ENCODE measurements at places on chromosomes 12 and 14. TPM values are rescaled to one million over a fixed set of nuclear protein-coding genes. Genes with fewer than 3 reads are reported as not detected.

- no peak for DNase-seq
Measured at GRCh38 chr14:50719911-50720759, 52.0 kb upstream of the SAV1 start.

DNA sequence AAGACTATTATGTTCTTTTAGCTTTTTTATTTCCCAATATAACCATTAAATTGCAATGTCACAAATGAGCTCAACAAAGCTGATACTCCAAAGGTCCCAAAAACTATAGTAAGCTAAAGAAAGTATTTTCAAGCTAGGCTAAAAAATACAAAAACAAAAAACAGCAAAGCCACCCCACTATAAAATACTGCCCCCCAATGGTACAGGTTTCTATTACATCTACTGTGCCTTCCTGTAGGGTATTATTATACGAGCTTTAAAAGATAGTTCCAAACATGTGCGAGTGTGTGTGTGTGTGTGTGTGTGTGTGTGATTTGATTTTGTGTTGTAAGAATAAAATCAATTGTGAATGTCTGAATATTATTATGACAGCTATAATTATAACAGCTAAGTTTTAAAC, 1.1 kb downstream of the IFNG start:
- DNase-seq, result no peak

- peak; percentile 56 for DNase-seq
Measured at GRCh38 chr12:49111206-49111605, 559 bp upstream of the LMBR1L start.

DNA sequence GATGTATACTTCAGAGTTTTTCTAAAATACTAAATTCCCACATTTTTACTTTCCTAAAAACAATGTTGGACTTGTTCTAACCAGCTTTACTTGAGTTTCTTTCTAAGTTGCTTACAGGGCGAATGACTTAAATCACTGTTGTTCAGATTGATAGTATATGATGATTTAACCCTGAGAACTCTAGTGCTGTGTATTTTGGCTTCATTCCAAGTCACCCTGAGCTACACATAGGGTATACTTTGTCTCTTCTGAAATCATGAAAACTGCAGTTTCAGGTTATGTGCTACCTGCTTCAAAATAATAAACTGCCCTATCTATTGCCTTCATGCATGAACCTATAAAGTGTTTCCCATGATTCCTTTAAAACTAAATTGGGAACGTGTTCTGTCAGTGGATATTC, 162.5 kb upstream of the PDE3A start:
- DNase-seq, result peak; percentile 20

DNA sequence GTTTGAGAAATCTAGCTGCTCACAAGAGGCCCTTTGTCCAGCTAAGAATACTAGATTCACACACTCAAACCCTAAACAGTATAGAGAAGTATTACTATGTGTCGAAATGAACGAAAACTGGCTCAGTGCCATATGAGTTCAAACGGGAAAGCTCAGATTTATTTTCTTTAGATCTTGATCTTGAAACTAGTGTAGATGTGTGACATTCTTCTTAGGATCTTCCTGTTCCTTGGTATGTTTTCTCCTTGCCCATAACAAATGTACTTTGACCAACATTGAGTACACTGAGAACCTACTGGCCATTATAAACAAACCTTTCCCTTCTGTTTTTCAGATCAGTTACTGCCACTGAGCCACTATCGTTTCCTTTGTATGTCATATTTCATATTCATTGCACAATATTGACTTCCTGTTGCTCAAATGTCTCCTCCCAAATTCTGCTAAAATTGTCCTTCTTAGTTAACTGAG, 21.3 kb downstream of the MYBPC1 start:
- DNase-seq, result peak; percentile 70

- DNase-seq, result no peak
Measured at GRCh38 chr12:52813885-52814709, at the start of gene KRT4. KRT4 (minus strand) TSS chr12:52814116; CDS start chr12:52814058, 58 bp downstream.

- DNase-seq, result no peak
Measured at GRCh38 chr12:5437182-5437583, 5.3 kb downstream of the NTF3 start.

GRCh38 chr14:47949006-47949405, 273.6 kb upstream of the MDGA2 start:
- DNase-seq, result peak; percentile 1

- no peak for DNase-seq
Measured at GRCh38 chr12:124432376-124432775, 135.0 kb downstream of the NCOR2 start.

DNA sequence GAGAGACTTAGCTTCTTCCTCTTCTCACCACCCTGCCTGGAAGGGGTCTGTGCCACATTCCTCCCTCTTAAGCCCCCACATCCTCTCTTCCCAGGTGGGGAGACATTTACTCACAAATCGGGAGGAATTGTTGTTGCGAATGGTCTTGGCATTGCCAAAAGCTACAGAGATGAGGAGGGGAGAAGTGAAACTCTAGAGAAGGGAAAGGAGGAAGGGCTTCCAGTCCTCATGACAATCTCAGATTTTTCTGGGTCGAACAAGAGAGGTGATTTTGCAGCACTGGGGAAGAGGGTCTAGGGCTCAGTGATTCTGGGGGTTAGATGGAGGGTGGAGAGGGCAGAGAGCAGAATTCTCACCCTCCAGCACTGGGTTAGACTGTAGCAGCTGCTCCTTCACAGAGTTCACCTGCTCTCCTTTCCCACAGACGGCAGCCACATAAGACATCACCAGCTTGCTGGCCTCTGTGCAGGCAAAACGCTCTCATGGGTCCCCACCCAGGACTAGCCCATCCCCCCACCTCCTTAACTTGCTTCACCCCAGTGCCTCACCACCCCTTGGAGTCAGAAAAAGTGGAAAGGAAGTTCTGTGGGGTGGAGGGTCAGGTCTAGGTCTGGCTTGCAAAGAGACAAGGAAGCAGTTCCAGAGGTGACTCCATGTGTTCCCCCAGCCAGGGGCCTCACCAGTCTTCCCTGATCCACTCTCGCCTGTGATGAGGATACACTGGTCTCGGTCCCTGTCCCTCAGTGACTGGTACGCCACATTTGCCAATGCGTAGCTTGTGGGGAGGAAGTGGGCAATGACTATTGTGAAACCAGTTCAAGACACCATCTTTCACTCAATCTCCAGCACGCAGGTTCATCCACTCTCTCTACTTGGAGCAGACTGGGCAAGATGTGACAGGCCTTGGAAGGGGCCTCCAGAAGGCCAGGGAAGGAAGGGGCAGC, 2.7 kb downstream of the MYO1A start:
- DNase-seq, result no peak

DNA sequence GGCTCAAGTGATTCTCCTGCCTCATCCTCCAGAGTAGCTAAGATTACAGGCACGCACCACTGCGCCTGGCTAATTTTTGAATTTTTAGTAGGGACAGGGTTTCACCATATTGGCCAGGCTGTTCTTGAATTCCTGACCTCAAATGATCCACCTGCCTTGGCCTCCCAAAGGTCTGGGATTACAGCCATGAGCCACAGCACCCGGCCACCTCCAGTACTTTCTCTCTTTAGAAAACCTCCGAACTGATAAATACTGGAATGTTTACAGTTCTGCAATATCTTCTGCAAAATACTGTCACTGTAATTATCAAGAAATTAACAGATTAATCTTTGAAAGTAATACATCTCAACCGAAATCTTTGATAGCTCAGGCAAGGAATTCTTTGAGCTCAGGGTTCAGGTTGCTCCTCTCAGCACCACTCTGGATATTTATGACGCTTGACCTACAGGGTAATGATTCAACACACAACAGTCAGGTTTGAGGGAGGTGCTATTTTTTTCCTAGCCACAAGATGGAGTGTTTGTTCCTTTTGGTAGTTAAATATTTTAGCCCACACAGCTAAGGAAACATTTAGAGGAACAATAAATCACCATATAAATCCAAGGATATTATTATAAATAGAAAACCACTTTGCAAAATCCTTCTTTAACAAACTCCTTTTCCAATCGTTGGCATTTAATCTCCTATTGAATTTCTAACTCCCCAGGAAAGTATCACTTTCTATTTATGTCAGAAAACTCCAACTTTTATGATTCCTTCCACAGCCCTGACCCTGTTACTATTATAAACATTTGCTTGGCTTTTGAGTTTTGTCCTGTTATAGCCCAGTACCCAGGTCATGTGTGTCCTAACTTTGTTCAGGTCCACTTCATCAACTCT, 48.6 kb upstream of the GTF2A1 start:
- peak; percentile 63 for DNase-seq

- no peak for DNase-seq
Measured at GRCh38 chr14:29668201-29668600, 259.4 kb downstream of the PRKD1 start.

DNA sequence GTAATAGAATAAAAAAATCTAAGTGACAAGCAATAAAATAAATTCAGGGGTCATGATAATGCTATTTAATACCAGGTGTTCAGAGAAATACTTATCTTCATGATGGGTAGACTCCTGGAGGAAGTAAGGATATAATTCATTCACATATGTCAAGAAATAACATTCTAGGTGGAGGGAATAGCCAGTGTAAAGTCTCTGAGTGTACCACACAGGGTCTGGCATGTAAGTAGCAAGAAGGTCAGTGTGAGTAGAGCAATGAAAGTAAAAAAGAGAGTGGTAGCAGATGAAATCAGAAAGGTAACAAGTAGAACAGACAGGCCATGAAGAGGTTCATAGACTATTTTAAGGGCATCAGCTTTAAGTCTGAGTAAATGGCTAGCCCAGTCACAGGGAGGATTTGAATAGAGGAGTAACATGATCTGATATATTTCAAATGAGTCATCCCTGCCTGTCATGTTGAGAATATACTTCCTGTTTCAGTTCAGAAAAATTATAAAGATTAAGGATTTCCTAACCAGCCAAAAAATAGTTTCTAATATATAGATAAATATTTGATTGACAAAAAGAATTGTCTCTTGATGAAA, 519.9 kb downstream of the C12orf50 start:
- no peak for DNase-seq

- no peak for DNase-seq
Measured at GRCh38 chr14:68366656-68367055, 426.2 kb downstream of the ZFP36L1 start.

- DNase-seq, result no peak
Measured at GRCh38 chr12:114395755-114396152, 10.2 kb downstream of the TBX5 start.

- no peak for DNase-seq
Measured at GRCh38 chr14:55138091-55138490, 9.0 kb downstream of the LGALS3 start.

DNA sequence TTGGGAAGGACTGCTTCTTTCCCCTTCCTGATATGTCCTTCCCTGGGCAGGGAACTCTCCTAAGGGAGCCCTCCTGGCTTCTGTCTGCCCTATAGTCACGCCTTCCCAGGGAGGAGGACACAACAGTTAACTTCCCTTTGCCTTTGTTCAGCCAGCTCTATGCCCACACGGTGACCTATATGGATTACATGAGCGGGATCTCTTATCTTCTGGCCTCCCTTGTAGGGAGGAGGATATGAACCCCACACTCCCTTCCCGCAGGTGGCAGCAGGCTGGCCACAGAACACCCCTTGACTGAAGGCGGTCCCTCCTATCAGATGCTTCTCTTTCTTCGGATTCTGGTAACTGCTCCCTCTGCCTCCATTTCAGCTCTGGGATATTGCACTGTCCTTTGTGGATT, 135.6 kb upstream of the MAX start:
- DNase-seq, result peak; percentile 63

- peak; percentile 21 for DNase-seq
Measured at GRCh38 chr14:76133103-76133502, 18.6 kb upstream of the GPATCH2L start.

DNA sequence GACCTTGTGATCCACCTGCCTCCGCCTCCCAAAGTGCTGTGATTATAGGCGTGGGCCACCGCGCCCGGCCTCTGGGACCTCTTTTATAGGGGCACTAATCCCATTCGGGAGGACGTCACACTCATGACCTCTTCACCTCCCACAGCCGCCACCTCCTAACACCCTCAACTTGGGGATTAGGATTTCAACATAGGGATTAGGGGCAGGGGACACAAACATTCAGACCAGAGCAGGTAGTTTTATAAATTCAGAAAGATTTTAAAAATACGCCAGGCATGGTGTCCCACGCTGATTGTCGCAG, 49.4 kb downstream of the TPCN1 start:
- DNase-seq, result no peak

DNA sequence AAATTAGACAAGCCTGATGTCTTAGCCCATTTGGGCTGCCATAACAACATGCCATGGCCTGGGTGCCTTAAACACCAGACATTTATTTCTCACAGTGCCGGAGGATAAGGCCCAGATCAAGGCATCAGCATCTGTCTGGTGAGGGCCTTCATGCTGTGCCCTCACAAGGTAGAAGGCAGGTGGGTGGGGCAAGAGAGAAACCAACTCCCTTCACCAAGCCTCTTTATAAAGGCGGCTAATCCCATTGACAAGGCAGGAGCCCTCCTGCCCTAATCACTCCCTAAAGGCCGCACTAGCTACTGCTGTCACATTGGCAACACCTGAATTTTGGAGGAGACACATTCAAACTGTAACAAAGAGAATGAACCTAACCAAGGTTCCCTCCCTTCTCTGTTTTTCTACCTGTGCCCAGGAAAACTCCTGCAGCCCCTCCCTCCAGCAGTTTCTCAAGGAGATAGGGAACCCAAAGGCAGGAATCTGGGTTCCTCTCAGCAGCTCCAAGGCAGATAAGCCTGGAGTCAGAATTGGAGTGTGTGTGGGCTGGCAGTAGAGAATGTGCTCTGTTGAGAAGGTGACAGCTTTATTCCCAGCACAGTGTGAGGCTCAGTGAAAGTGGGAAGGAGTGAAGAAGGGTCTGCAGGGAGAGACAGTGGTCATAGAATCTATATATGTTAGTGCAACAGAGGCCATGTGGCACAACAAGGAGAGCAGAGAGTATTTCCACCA, 21.7 kb upstream of the GPATCH2L start:
- no peak for DNase-seq

- DNase-seq, result peak; percentile 70
Measured at GRCh38 chr12:53427905-53428594, 4.4 kb downstream of the AMHR2 start.

GRCh38 chr12:88419794-88420193, 160.5 kb downstream of the KITLG start:
- DNase-seq, result no peak

DNA sequence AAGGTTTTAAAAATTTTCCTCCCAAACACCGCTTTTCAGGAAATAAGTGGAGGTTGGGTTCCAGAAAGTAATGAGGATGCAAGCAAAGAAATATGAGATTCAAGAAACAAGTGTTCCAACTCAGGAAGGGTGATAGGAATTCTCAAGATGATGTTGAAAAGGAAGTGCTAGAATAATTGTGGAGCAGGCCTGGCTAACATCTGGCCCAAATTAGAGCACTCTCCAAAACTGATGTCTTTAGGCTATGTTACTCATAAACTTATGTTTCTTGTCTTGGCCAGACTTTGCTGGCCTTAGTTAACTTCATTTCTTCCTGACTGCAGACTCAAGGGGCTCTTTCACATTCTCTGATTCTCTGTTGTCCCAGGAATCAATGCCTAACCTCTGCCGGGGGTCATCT, 116.3 kb downstream of the TMTC3 start:
- no peak for DNase-seq

GRCh38 chr12:105946493-105946901, 192.3 kb downstream of the NUAK1 start:
- DNase-seq, result no peak

- DNase-seq, result no peak
Measured at GRCh38 chr14:104352493-104353220, 214.3 kb downstream of the KIF26A start.

Gene MUCL1
- not detected for polyA plus RNA-seq

Gene CAPRIN2
- 24.7 TPM for polyA plus RNA-seq

Gene KRT83
- 0.03 TPM for polyA plus RNA-seq

Gene PZP
- 0.24 TPM for polyA plus RNA-seq

Gene B4GALNT1
- polyA plus RNA-seq, result 2.4 TPM

Gene RD3L
- polyA plus RNA-seq, result not detected

Gene MORN3
- polyA plus RNA-seq, result 3.5 TPM

Gene MON2
- polyA plus RNA-seq, result 49.1 TPM

Gene BHLHE41
- 21.0 TPM for polyA plus RNA-seq

Gene AQP2
- 0.01 TPM for polyA plus RNA-seq

Gene WIF1
- polyA plus RNA-seq, result 33.1 TPM
